ENCODE measurements at places on chromosomes 1 and 21.

DNA sequence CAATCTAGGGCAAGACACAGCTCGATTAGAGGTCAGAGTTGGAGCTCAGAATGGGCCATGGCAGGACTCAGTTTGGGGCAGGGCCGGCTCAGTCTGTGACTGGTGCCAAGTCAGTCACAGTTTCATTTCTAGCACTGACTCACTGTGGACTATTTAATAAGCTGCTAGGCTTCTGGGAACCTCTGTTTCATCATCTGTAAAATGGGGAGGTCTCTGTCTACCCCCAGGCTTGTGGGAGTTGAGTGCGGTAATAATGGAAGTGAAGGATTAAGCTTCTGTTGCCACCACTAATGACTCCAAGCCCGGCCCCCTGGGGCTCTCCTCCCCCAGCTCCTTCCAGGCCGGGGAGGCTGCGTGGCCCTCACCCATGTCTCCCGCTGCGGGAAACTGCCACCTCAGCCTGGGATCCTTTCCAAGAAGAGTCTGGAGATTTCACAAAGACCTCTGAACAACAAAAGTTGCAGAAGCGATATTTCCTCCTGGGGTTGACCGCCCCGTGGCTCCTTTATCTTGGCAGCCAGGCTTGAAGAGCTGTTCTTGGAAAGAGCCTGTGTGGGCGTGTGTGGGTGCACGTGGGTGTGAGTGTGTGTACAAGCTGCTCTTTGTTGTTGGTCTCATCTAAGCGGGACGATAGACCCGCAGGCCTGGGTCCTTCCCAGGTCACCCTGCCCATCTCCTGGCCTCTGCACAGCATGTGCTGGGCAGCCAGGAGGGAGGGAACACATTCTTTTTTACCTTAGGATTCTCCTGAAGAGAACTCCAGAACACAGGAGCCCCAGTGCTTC is 29.1 kb downstream of the KNCN start:
- no peak for DNase-seq

GRCh38 chr1:156123356-156124196 is 9.1 kb downstream of the LMNA start:
- DNase-seq, result peak; percentile 90

GRCh38 chr1:20732588-20733359 is at the start of gene SH2D5:
Gene SH2D5 (minus strand): TSS chr1:20732703. CDS start chr1:20728044, 4,659 bp downstream.
- peak; percentile 90 for DNase-seq

- DNase-seq, result no peak
These were observed 23.1 kb upstream of the PDE4B start for GRCh38 chr1:65769636-65770035.

DNA sequence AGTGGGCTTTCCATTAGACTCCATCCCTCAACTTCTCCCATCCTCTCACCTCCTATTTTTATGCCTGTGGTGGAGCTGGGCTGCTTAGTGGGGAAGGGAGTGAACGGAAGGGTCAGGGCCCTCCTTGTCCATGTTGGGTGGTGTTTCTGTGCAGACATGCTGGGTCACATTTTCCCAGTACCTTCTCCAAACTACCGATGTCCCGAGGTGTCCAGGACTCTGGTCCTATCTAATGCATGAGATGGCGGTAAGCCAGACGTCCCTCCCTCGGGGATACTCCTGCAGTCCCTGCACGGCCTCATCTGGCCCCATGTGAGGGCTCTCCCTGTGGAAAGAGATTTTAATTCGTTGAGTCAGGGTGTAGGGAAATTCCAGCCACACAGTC is 61.0 kb downstream of the OBSCN start:
- no peak for DNase-seq

- DNase-seq, result no peak
These were observed 5.9 kb downstream of the SMG7 start for GRCh38 chr1:183477986-183478781.

DNA sequence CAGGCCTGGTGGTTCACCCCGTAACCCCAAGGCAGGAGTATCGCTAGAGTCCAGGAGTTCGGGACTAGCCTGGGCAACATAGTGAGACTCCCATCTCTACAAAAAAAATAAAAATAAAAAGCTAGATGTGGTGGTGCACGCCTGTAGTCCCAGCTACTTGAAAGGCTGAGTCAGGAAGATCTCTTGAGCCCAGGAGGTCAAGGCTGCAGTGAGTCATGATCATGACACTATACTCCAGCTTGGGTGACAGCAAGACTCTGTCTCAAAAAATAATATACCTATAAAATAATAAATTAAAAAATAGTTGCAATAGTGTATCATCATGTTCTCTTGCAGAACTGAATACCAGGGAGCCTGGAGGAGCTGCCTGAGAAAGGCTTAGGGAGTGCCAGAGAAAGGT is 19.9 kb upstream of the TMEM39B start:
- DNase-seq, result no peak

DNA sequence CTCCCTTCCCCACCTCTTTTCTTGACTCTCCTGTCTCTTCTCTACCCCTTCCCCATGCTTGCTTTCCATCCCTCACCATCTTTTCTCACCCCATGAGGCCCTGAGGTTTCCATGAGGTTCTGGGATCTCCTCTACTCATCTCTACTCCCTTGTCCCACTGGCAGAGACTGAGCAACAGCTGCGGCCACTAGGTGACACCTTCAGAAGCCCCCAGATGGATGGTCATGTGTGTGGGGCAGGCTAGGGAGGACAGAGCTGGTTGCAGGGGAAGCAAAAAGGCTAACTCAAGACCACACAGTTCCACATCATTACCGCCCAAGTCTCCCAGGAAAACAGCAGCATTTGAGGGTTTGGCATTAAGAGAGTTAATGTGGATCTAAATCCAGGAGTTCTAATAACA is 45.0 kb downstream of the LRRN2 start:
- no peak for DNase-seq

GRCh38 chr21:38790961-38791360 is 14.8 kb upstream of the ETS2 start:
- DNase-seq, result no peak

- DNase-seq, result peak; percentile 18
These were observed 4.5 kb upstream of the ANKRD13C start for GRCh38 chr1:70358921-70359564.

DNA sequence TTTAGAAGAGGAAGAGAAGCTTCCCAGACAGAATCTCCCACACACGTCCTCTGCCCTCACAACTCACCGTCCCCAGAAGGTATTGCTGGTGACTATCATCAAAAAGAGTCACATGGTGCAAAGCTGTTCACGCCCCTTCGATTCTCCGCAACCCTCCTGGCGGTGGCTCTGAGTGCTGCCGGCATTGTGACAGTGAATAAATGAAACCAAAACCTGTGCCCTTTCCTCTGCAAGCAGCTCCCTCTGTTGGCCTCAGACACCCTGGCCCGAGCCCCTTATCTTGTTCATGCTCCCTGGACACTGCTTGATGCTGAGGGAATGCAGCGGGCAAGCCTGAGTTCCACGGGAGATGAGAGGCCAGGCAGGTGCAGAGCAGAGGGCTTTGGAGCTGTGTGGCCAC is 510.3 kb downstream of the NPHP4 start:
- DNase-seq, result no peak

DNA sequence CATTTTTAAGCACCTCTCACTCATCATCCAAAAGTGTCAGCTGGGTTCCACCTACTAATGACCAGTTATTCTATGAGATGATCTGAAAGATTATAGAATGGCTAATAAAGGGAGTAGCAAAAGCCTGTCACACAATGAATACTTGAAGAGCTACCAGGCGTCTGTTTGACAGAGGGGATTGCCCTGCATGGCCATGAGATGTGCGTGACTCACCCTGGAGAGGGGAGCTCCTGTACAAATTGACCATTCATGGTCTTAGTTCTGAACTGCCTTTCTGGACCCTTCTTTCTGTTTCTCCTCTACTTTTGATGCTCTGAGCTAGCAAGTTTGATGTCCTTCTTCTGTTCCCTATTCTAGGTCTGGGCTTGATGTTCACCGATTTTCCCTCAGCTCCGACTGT is 85.2 kb upstream of the ABCD3 start:
- DNase-seq, result no peak

DNA sequence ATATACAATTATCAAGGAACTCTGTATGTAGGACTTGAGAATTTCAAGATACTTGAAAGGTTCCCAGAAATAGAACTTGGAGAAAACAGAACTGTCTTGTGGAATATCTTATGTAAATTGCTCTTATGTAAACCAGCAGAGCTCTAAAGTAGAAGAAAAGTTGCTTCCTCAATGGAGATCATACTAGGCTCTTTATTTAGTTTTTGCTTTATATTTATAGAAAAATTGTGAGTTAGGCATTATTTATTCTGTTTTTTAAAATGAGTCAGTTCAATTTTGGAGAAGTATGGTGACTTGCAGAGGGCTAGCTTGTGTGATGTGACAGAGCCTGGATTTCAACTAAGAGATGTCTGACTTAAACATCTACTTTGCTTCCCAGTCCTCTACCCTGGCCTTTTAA is 40.4 kb downstream of the ATP6V1G3 start:
- DNase-seq, result no peak

DNA sequence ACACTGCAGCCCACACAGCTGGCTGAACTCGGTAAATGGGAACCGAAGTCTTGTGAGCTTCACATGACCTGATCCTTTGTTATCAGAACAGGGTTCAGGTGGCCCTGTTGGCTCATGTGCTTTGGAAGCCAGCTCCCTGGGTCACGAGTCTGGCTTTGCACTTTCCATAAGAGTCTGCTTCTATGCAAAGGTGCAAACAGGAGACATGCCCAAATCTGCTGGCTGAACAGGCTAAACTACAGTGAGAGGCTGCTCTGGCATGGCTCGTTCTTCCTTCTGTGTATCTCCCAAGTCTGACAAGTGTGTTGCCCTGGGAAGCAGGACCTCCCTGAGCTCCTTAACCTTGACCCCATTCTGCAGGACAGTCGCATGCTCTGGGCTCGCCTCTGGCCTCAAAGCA is 549.6 kb downstream of the KIF26B start:
- DNase-seq, result no peak

GRCh38 chr21:34544032-34544496 is 32.1 kb upstream of the KCNE1 start:
- peak; percentile 34 for DNase-seq

DNA sequence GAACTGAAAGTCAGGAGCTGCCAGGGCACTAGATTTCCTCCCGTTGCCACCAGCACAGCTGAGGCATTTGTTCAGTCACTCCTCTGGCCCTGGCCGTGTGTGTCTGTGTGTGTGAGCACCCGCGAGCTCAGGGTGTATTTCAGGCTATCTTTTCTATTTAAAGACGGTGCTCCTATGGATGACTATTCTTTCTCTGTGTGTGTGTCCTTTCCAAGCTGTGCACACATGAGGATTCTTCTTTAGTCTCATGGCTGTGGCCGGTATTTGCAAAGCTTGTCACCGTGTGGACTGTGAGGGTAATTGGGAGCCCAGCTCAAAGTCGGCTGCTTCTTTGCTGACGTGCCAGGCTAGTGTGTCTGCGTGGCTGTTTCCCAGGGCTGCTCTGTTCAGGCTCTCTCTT is 3.0 kb upstream of the KCND3 start:
- DNase-seq, result no peak

GRCh38 chr1:54869173-54869851 is 17.7 kb downstream of the DHCR24 start:
- no peak for DNase-seq
